Activated naive CD4-positive, alpha-beta T cell (primary cell): ENCODE measurements at places on chromosomes 7 and 10.

GRCh38 chr10:110061687-110062086 lies 53.9 kb downstream of the ADD3 start:
- no peak for DNase-seq

DNA sequence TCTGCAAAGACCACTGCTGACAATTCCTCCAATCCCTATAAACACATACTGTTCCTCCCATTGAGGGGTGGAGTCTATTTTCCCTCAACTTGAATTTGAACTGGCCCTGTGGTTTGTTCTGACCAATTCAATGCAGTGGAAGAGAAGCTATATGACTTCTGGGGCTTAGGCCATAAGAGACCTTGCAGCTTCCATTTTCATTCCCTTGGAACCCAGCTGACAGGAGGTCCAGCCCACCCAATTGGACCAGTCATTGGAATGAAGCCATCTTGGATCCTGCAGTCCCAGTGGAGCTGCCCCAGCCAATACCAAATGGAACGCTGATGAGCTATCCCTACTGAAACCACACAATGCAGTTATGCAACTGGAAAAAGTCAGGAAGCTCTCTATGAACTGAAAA lies 8.9 kb upstream of the TMED4 start:
- DNase-seq, result no peak

DNA sequence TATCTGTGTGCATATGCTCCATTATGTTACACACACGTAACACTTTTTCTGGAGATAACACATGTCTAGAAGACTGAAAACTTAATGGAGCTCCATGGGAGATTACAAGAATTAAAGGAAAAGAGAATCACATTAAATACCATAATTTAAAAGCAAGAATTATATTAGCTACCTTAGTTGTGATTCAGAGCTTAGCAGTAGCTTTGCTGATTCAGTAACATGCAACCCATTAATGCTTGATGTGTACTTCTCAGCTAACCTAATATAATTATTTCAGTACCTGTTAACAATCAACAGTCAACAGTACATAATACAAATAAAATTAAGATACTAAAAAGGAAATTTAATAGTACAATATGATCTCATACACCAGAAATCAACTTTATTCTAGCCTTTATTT lies 73.8 kb upstream of the GPR22 start:
- no peak for DNase-seq

GRCh38 chr7:98329791-98330373 lies 48.4 kb downstream of the BRI3 start:
- DNase-seq, result no peak

DNA sequence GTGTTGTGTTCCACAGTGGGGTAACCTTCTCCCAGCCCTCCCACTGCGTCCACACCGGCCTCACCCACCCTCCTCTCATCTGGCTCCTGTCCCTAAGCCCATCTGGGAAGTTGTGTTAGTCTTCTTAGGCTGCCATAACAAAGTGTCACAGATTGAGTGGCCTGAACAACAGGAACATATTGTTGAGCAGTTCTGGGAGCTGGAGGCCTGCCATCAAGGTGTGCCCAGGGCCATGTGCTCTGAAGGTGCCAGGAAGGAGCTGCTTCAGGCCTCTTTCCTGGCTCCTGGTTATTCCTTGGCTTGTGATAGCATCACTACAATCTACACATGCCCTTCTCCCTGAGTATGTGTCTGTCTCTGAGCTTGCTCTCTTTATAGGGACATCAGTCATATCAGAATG lies 327.6 kb upstream of the COBL start:
- no peak for DNase-seq

DNA sequence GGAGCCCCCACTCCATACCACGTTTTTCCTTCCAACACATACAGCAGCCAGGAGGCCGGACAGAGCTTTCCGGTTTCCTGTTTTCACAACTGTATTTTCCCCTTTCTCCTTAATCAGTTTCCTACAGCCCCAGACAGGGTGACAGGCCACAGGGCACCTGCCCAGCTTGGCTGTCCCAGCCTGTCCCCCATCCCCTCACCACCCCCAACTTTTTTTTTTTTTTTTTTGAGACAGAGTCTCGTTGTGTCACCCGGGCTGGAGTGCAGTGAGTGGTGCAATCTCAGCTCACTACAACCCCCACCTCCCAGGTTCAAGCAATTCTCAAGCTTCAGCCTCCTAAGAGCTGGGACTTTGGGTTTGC lies 10.3 kb upstream of the HSPB1 start:
- DNase-seq, result no peak

DNA sequence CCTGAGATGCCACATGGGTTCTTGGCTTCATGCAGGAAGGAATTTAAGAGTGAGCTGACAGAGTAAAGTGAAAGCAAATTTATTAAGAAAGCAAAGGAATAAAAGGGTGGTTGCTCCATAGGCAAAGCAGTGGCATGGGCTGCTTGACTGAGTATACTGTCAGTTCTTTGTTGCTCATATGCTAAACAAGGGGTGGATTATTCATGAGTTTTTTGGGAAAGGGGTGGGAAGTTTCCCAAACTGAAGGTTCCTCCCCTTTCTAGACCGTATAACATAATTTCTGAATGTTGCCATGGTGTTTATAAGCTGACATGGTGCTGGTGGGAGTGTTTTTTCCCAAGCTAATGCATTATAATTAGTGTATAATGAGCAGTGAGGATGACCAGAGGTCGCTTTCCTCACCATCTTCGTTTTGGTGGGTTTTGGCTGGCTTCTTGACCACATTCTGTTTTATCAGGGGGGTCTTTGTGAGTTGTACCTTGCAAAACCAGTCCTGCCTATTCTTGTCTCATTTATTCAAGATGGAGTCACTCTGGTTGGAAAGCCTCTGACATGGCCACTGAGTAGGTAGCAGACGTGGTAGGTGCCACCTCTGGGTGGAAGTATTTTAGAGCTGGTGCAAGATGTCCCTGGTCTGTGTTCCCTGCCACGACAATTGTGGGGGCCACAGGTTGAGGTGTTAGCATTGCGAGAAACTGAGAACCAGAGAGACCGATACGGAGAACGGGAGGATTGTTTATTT lies 107.5 kb upstream of the SDK1 start:
- DNase-seq, result no peak

GRCh38 chr7:43240565-43240964 lies 128.1 kb downstream of the HECW1 start:
- no peak for DNase-seq

DNA sequence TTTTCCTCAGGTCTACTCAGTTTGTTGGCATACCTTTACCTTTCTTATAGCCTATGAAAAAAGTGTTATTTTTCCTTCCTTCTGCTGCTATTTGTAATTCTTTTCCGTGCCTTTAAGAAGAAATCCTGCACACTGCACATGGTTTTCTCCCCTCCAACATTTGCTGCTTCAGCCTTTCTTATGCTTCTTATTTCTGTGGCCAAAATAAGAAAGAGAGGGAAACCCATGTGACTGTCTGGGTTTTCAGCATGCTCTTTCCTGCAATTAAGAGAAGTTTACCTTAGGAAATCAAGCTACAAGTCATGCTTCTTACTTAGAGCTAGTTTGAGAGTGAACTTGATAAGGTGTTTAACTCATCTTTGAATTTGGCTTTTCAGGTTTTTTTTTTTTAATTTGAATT lies 11.0 kb downstream of the TBC1D12 start:
- no peak for DNase-seq

- DNase-seq, result no peak
These were observed 413 bp downstream of the BUD31 start for GRCh38 chr7:99409192-99409572.

DNA sequence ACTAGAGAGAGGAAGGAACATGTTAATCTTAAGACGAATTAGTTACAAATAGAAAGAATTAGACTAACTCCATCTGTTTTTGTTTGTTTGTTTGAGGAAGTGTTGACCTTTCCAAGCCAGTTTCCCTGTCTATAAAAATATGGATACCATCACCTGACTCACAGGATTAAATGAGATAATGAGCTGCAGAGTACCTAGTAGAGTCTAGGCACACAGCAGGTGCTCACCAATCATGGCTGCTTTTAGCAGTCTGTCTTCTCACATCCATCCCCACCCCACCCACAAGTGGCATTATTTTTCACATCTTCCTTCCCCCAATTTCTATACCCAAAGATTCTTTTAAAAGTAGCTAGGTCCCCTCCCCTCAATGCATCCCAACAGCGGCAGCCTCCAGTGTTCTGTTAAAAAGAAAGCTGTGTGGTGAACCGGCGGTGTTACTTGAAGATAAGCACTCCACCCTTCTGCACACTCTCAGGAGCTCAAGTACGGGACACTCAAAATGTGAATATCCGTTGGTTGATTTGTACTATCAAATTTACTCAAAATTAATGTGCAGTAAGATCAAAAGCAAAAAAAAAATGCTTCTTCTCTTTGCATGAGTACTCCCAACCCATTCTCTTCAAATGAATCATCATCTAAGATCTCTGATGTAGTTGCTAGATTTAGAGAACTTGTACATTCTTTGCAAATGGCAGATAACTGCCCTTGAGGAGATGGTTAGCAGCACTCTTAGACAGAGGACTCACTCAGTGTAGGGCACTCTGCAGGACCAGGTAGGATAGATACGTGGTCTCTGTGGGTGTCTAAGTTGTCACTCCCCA lies 145.4 kb upstream of the ASAH2 start:
- DNase-seq, result no peak

GRCh38 chr7:6074612-6075380 lies 43.6 kb downstream of the ANKRD61 start:
- DNase-seq, result no peak

GRCh38 chr10:48224979-48225560 lies 49.4 kb downstream of the FRMPD2 start:
- DNase-seq, result no peak

- DNase-seq, result no peak
These were observed 393.2 kb upstream of the PODXL start for GRCh38 chr7:131949659-131950058.

- no peak for DNase-seq
These were observed 86.3 kb downstream of the PRKCQ start for GRCh38 chr10:6493521-6494441.

GRCh38 chr10:48651293-48651692 lies 33.4 kb upstream of the WDFY4 start:
- DNase-seq, result no peak

DNA sequence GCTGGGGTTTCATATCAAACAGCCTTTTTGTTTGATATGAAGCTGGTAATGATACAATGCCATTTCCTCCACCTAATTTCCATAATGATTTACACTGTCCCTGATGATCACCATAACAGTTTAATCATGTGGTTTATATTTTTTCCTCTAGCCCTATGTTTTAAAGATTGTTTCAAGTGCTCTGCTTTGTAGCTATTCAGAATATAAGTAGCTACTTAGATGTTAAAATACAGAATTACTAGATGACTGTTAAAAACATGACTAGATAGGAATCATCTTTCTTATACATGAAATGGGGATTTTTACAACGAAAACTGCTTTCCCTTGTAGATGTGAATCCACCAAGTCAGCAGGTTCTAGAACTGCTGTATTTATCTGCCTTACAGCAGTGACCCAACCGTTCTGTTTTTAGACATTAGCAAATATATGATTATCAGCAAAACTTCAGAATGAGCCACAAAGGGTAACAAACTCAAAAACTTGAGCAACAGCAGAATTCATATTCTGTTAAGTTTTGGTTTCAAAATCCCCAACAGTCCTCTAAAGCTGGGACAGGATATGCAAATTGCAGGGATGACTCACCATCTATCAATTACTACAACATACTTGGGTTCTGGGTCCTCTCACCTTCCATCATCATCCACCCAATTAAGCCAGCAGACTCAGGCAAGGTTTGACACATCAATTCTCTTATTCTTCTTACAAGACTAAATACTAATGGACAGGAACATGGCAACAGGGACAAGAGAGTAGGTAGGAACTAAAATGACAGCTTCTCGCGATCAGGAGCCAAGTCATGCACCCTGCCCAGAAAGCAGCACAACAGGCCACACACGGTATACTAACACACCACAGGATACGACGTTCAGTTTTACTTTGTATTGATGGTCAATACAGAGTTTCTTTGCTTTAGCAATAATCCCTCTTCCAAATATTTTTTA lies 83.9 kb downstream of the PIP4K2A start:
- DNase-seq, result no peak

- no peak for DNase-seq
These were observed 242.3 kb upstream of the SP8 start for GRCh38 chr7:21029006-21029405.

- no peak for DNase-seq
These were observed 36.2 kb upstream of the PPIF start for GRCh38 chr10:79310911-79311573.

- DNase-seq, result no peak
These were observed 10.1 kb downstream of the KCNIP2 start for GRCh38 chr10:101833466-101833865.

DNA sequence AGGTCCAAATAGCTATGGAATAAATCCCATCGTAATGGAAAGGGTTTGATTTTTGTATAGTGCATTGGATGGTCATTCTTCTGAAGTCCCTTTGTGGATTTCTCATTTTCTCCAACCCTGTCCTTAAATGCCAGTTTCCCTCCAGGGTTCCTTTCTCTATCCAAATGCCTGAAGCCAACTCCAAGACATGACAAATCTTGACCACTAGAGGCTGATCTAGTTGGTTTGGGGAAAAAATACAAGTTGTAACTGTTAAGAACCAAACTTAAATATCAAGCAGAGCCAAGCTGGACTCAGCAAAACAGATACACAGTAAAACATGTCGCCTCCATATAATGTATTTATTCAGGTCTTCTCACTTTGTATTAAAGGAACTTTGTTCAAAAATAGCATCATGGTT lies 28.7 kb downstream of the FRMD4A start:
- DNase-seq, result no peak

GRCh38 chr7:154874409-154875113 lies 128.4 kb downstream of the PAXIP1 start:
- DNase-seq, result no peak

- no peak for DNase-seq
These were observed 22.9 kb downstream of the CDK6 start for GRCh38 chr7:92813390-92814024.

- no peak for DNase-seq
These were observed 40.1 kb upstream of the CXCL12 start for GRCh38 chr10:44424957-44425356.

- DNase-seq, result no peak
These were observed 295.4 kb downstream of the CNTNAP2 start for GRCh38 chr7:146411975-146412374.

DNA sequence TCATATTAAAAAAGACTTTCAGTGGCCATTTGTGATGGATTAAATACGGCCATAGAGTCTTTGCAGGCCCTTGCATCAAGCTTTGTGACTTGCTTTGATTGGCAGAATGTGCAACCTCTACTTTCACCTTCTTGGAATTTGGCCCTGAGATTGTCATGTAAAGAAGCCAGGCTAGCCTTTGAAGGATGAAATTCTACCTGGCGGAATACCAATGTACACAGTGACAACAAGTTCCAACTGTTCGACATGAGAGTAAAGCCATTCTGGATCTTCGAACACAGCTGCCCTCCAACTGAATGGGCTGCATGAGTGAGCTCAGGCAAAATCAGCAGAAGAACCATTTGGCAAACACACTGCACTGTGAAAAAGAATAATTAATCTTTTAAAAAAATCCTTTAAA lies 321.3 kb downstream of the PHF14 start:
- no peak for DNase-seq

DNA sequence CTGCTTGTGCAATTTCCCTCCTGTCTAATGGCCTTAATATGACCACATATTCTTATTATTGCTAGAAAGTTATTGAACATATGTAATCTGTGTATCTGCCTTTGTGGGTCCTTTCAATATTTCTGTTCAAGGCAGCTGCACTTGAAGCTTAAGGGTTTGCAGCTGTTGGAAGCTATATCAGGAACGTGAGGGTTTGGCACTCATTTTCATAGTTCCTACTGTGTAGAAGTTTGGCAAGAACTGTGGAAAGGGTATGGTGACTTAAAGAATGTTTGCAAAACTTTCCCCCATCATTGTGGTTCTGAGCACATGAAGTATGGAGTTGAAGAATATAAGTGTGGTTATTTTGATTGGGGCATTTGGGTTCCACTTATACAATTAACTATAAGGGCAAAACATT lies 144.7 kb upstream of the SEMA3A start:
- DNase-seq, result no peak
